Fibroblast of lung (primary cell): ENCODE measurements at places on chromosomes 3 and 15.

DNA sequence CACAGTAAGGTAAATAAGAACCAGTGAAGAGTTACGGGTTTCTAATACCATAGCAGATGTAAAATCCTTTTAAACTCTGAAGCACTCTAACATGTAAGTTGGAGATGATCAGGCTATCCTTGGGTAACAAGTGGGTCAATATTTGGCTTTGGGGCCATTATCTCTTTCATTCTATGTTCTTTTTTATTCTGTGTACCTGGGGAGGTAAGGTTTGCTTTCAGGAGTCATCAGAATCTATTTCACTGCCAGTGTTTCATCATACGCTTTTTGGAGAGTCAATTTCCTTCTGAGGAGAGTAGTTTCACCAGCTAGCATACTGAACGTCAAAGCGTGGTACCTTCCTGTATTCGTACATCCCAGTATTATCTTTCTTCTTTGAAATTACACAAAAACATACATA is 166.5 kb downstream of the GMNC start:
- no peak for DNase-seq

GRCh38 chr15:57287123-57287521 is 89.2 kb upstream of the CGNL1 start:
- no peak for DNase-seq

GRCh38 chr15:80902298-80902801 is 87.3 kb downstream of the MESD start:
- no peak for DNase-seq

DNA sequence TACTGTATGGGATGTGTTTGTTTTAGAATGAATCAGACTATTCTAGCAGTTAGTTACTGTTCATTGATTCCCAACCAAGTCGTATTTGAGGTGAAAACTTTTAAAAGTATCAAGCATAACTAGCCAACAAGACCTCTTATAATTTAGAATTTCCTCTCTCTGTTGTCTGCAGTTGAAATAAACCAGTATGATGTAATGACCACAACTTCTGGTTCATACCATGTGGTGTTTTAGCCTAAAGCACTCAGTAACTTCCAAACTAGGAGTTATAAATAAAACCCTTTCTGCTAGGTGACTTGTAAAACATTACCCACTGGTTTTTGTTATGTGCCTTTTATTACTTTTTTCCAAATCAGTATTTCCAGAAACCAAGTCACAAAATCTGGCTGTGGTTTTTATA is 19.8 kb upstream of the P2RY12 start:
- DNase-seq: peak; percentile 44

- DNase-seq: no peak
Measured at GRCh38 chr15:27550635-27551034, 548.5 kb downstream of the OCA2 start.

GRCh38 chr3:2096216-2096615 is 2.5 kb upstream of the CNTN4 start:
- no peak for DNase-seq

- peak; percentile 80 for DNase-seq
Measured at GRCh38 chr15:80957976-80958375, 31.6 kb downstream of the MESD start.

- no peak for DNase-seq
Measured at GRCh38 chr3:114857299-114857701, 289.8 kb downstream of the ZBTB20 start.

- no peak for DNase-seq
Measured at GRCh38 chr15:82292271-82292670, 29.7 kb downstream of the SAXO2 start.

DNA sequence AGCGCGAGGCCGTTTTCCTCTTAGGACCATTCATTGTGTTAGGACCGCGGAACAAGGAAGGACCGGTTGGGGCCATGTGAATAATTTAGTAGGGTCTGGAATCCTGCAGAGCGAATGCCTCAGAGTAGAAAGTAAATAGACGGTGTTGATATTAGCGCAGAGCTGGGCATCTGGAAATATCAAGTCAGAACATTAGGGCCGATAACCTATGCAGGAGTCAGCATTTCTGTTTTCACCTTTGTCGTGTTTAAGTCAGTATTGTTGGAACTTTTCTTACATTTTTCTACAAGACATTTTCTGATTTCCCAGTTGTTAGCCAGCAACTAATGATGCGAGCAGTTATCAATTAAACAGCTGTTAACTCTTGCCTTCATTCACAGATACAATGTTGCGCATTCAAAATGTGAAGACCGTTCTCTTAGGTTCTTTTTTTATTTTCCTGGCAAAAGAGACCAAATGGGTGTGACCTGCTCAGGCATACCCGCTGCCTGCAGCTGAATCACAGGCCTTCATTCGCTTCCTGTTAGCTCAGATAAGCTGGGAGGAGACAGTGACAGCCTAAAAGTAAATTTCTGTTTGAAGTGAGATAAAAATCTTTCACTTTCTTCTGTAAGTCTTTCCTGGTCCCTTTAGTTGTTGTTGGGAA is 966 bp upstream of the PKM start:
- peak; percentile 82 for DNase-seq

- DNase-seq: peak; percentile 73
Measured at GRCh38 chr3:195187609-195188425, 83.1 kb downstream of the XXYLT1 start.
